Myometrial cell (primary cell): ENCODE measurements at places on chromosomes 13 and 19. TPM values are rescaled to one million over a fixed set of nuclear protein-coding genes. Genes with fewer than 3 reads are reported as not detected.

The CLEC4G gene
- not detected in 2 replicates for total RNA-seq

The NLRP11 gene
- total RNA-seq, result not detected in 2 replicates

The PRSS57 gene
- total RNA-seq, result not detected in 2 replicates

The CAB39L gene
- total RNA-seq, result 6.4 and 8.1 TPM in 2 replicates

The PLK5 gene
- not detected in 2 replicates for total RNA-seq

The PSG11 gene
- total RNA-seq, result 0.71 TPM in 1 of 2 replicates, not detected in the other
